ENCODE measurements at places on chromosomes 3 and 15.

DNA sequence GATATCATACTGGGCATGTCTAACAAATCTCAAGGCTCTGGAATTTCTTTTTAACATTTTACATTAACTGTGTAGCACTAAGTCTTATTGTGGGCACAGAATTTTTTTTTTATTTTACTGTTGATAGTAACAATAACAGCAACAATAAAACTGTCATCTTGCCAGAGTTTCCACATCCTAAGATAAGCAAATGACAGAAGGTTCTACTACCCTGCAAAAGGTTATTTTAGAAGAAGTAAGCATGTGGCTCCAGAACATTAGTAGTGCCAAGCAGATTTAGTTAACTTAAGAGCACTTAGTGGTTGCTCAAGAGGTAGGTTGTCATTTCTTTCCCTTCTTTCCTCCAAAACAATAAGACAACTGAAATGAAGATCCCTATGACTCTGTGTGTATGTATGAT lies 743.0 kb upstream of the CBLB start:
- DNase-seq, result no peak

DNA sequence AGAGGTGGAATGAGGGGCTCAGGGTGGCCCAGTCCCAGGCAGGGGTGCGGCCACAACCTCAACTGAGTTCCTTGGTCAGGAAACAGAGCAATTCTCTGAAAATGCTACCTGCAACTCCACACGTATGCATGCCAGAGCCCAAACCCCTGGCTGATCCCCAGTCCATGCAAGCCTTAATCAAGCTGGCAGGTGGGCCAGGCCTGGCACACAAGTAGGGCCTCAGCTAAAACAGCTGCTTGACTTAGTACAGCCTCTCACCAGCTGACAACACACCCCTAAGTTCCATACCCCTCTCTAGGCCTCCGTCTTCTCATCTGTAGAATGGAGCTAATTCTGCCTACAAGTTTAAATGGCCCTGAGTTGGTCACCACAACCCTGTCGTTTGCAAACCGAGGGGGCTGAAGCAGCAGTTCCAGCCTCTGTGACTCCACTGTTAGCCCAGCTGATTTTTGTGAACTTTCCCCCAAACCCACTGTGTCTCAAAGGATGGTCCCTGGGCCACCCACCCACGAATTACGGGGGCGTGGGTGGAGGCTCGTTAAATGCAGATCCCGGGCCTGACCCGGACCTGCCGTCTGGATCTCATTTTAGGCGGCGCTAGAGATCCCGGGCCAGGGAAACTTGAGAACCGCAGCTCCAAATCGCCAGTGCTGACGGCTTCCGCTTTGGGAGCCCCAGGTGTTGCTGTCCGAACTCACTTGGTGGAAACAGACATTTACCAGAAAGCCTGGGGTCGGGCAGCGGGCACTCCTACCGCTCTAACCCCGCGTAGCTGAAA lies 927 bp downstream of the CHDH start:
- peak; percentile 9 for DNase-seq

- no peak for DNase-seq
These were observed 15.5 kb downstream of the MAPKAPK3 start for GRCh38 chr3:50632450-50632849.

DNA sequence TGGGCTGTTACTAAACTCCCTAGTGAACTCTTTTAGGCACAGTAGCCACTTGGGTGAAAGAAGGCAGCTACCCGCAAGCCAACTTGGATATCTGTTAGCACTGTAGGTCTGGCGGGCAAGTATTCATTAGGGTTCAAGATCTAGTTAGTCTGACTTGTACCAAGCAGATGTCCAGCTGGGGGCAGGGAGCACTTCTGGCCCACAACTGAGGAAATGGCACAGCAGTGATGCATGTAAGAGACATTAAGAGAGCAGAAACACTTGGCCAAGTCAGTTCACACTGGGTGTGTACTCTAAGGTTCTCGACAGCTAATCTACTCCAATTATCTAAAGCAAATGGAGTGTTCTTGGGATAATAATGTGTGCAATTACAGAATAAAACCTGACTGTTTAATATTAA lies 131.7 kb downstream of the CTNNB1 start:
- DNase-seq, result no peak

DNA sequence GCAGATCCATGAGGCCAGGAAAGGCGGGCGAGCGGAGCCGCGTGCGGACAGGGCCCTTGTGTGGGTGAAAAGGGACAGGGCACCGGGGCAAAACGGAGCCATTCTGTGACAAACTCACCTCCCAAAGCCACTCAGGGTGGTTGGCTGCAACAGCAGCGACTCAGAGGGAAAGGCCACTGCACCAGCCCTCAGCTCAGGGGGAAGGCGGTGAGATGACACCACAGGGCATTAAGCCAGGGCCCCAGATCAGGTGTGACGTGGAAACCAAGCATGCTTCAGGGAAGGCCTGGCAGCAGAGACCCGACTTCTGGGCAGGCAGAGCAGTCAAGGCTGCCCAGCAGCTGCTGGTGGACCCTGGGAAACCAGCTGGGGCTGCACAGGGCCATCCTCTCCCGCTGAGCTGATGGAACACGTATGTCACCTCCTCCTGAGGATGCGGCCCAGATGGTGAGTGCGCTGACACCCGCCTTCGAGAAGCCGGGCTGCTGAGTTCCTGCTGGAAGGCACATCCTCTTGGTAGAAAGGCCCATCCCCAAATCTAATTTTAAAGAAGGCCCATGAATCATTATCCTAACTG lies 82.3 kb downstream of the CHSY1 start:
- no peak for DNase-seq

GRCh38 chr3:128383316-128384235 lies 83.1 kb downstream of the DNAJB8 start:
- DNase-seq, result no peak

- DNase-seq, result no peak
These were observed 1556.2 kb upstream of the GBE1 start for GRCh38 chr3:83317605-83318004.

DNA sequence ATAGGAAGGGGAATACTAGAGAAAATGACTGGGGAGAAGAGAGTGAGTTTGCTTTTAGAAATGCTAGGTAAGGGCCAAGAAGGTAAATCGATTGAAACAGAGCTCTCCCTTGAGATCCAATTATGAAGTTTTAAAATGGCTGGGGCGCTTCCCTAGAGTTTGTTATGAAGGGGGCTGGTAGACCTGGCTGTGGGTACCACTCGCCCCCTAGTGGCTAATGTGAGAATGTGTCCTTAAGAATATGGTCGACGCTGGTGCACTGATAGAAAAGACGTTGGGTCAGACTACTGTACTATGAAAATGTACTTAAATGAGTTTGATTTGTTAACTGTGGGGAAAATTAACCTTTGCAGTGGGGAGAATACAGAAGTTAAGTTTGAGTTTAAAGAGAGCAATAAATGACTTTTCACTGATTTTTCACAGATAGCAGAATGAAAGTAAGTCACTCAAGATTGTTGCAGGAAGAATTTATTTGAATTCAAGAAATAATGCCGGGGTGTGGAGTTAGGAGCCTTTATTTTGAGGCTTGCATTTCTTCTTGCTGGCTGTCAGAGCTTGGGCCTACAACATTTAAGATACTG lies 9.2 kb downstream of the TMPRSS7 start:
- DNase-seq, result peak; percentile 63

- peak; percentile 84 for DNase-seq
These were observed 21.8 kb upstream of the KLF13 start for GRCh38 chr15:31304751-31305365.
